ENCODE measurements at places on chromosomes 5 and 9. TPM values are rescaled to one million over a fixed set of nuclear protein-coding genes. Genes with fewer than 3 reads are reported as not detected.
A peak's percentile ranks its signal among the peaks of the same experiment; 100 is the strongest.

DNA sequence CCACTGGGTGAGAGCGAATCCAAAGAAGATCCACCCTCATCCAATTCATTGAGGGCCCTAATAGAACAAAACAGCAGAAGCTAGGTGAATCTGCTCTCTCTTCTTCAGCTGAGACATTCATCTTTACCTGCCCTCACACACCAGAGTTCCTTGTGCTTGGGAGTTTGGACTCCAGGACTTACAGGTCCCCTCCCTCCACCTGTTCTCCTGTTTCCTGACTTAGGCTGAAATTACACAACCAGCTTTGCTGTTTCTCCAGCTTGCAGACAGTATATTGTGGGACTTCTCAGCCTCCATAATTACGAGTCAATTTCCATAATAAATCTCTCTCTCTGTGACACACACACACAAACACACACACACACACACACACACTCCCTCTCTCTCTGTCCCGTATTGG, 19.1 kb downstream of the TMEM171 start:
- H3K4me1 ChIP-seq, result 0 out of 2 replicates have a peak, but pooled peaks cover 11% of the 10 kb centered on the region
- H3K27ac ChIP-seq, result no peak overlapping the region
- no peak overlapping the region for H3K4me3 ChIP-seq
- no peak for DNase-seq
- no peaks in the 10 kb centered on the region for H3K27me3 ChIP-seq

- no peaks in the 10 kb centered on the region for H3K27me3 ChIP-seq
- H3K36me3 ChIP-seq, result no peaks in the 10 kb centered on the region
- no peak for DNase-seq
- peak overlapping the region; percentile 27 for H3K27ac ChIP-seq
Observed at GRCh38 chr5:160289356-160289651, 23.1 kb downstream of the CCNJL start.

DNA sequence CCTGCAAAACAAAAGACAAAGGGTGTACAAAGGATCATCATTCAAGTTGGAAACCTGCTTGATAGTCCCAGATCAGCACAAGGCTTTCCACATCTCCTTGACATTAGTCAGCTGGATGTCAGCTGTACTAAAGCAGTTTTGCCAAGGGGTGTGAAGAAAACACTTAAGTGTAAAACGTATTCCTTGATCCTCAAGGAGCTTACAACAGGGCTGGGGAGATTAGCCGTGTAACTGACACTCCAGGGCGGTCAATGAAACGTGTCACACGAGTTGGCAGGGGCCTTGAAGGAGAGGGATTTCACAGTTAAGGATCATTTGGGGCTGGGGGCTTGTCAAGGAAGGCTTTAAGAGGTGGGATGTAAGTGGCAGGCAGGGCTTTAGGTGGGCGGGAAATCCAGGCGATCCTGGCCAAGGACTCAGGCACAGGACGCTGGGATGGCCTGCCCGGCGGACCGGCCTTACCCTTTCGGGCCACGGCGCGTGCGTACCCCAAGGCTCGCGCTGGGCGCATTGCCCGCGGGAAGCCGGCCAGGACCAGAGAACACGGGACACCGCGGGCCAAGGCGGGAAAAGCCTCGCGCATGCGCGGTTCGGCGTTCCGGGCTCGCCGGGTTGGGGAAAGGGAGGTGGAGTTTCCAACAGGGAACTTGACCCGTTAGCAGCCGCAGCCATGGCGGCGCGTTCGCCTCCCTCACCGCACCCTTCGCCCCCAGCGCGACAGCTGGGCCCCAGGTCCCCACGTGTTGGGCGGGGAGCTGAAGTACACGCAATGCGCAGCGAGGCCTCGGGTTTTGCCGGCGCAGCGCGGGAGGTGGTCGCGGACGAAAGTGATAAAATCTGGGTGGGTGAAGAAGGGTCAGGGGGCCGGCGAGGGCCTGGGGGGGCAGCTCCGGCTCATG, at the start of gene CNTLN:
CNTLN (plus strand) TSS at position 645 of the 899 bp plus-strand sequence; CDS start at position 671, 26 bp downstream.
- peak; percentile 93 for DNase-seq
- H3K4me1 ChIP-seq, result no peaks in the 10 kb centered on the region
- no peaks in the 10 kb centered on the region for H3K27me3 ChIP-seq
- H3K27ac ChIP-seq, result peak within 1 kb of the TSS; percentile 83

GRCh38 chr9:32524892-32525708, 896 bp downstream of the RIGI start:
- H3K27ac ChIP-seq, result peak overlapping the region; percentile 59
- no peaks in the 10 kb centered on the region for H3K27me3 ChIP-seq
- DNase-seq, result peak; percentile 44
- peaks cover 19% of the 10 kb centered on the region for H3K4me1 ChIP-seq

GRCh38 chr5:111914966-111915636, 158.1 kb upstream of the NREP start:
- no peaks in the 10 kb centered on the region for H3K27me3 ChIP-seq
- no peaks in the 10 kb centered on the region for H3K36me3 ChIP-seq
- H3K4me3 ChIP-seq, result no peak overlapping the region

GRCh38 chr5:34491251-34491620, 164.9 kb upstream of the RAI14 start:
- peak overlapping the region; percentile 64 for H3K27ac ChIP-seq
- DNase-seq, result no peak
- no peak overlapping the region for H3K4me3 ChIP-seq
- H3K27me3 ChIP-seq, result no peaks in the 10 kb centered on the region
- peaks cover 32% of the 10 kb centered on the region for H3K4me1 ChIP-seq
- no peaks in the 10 kb centered on the region for H3K36me3 ChIP-seq

- no peak overlapping the region for H3K4me3 ChIP-seq
- H3K4me1 ChIP-seq, result no peaks in the 10 kb centered on the region
- DNase-seq, result no peak
- H3K27ac ChIP-seq, result no peak overlapping the region
Observed at GRCh38 chr5:112951124-112951702, 25.4 kb upstream of the DCP2 start.

- H3K27me3 ChIP-seq, result no peaks in the 10 kb centered on the region
- DNase-seq, result no peak
- no peaks in the 10 kb centered on the region for H3K36me3 ChIP-seq
- H3K4me3 ChIP-seq, result no peak overlapping the region
- H3K4me1 ChIP-seq, result no peaks in the 10 kb centered on the region
Observed at GRCh38 chr9:76399856-76400255, 5.6 kb upstream of the RFK start.

- H3K27me3 ChIP-seq, result no peaks in the 10 kb centered on the region
- H3K27ac ChIP-seq, result no peak overlapping the region
- H3K36me3 ChIP-seq, result no peaks in the 10 kb centered on the region
- DNase-seq, result no peak
Observed at GRCh38 chr9:9631284-9631683, 981.5 kb downstream of the PTPRD start.

DNA sequence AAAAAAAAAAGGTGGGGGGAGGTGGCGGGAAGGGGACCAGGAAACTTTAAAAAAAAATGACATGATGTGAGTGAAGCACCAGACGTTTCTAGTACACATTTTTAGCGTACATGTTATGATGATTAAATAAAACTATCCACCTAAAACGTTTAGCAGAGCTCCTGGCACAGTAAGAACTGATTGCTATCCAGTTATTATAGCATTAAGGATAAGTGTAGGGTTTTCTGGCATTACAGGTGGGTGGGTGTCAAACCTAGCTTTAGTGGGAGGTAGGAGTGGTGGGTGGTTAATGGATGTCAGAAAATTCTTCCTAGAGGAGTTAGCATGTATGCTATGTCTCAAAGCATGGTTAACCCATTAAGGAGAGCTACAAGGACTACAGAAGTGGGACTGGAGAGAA, 2329.5 kb downstream of the MAT2B start:
- no peak overlapping the region for H3K4me3 ChIP-seq
- no peaks in the 10 kb centered on the region for H3K27me3 ChIP-seq
- no peaks in the 10 kb centered on the region for H3K36me3 ChIP-seq
- H3K4me1 ChIP-seq, result no peaks in the 10 kb centered on the region
- DNase-seq, result no peak

Gene DRD1
- total RNA-seq, result not detected

Gene STC2
- 224 TPM for total RNA-seq
